Epithelial cell of alveolus of lung (primary cell): ENCODE measurements at places on chromosomes 1 and 21. TPM values are rescaled to one million over a fixed set of nuclear protein-coding genes. Genes with fewer than 3 reads are reported as not detected.

TRIM63 gene
- total RNA-seq: not detected in 2 replicates

C1QTNF12 gene
- total RNA-seq: 0.88 and 1.0 TPM in 2 replicates

RGS5 gene
- 5.2 and 10.5 TPM in 2 replicates for total RNA-seq

FCRLA gene
- total RNA-seq: 2.1 TPM in 1 of 2 replicates, not detected in the other

MSH4 gene
- not detected in 2 replicates for total RNA-seq

EPB41 gene
- 3.4 and 3.5 TPM in 2 replicates for total RNA-seq

LCE1F gene
- total RNA-seq: not detected in 2 replicates

TMEM39B gene
- total RNA-seq: 7.0 and 10.5 TPM in 2 replicates

LRRC8B gene
- 2.0 and 5.8 TPM in 2 replicates for total RNA-seq

OLIG1 gene
- not detected in 2 replicates for total RNA-seq

KPRP gene
- not detected in 2 replicates for total RNA-seq

WDR3 gene
- 12.2 and 14.4 TPM in 2 replicates for total RNA-seq

C2CD4D gene
- total RNA-seq: not detected in 2 replicates

MXRA8 gene
- 281 and 666 TPM in 2 replicates for total RNA-seq

GPR3 gene
- total RNA-seq: 2.2 and 2.8 TPM in 2 replicates

SRM gene
- 41.0 and 78.9 TPM in 2 replicates for total RNA-seq

NUDT17 gene
- total RNA-seq: 0.32 and 5.2 TPM in 2 replicates

CD1E gene
- not detected in 2 replicates for total RNA-seq

IVL gene
- not detected in 2 replicates for total RNA-seq

APCS gene
- not detected in 2 replicates for total RNA-seq

FLG gene
- total RNA-seq: under 0.01 TPM in 1 of 2 replicates, not detected in the other

ATP1A4 gene
- not detected in 2 replicates for total RNA-seq

TMCO4 gene
- 5.0 and 7.8 TPM in 2 replicates for total RNA-seq

ZBTB37 gene
- total RNA-seq: 2.5 and 3.8 TPM in 2 replicates

FOXD3 gene
- total RNA-seq: not detected in 2 replicates

GUCA2A gene
- total RNA-seq: not detected in 2 replicates

FAM151A gene
- total RNA-seq: not detected in 2 replicates

TSTD1 gene
- total RNA-seq: 14.4 and 14.6 TPM in 2 replicates

MCOLN3 gene
- total RNA-seq: under 0.01 TPM in 1 of 2 replicates, not detected in the other

KCTD3 gene
- 26.9 and 44.8 TPM in 2 replicates for total RNA-seq

AADACL4 gene
- total RNA-seq: not detected in 2 replicates

ANKRD34A gene
- total RNA-seq: 0.24 and 1.0 TPM in 2 replicates

AKIRIN1 gene
- 37.8 and 49.1 TPM in 2 replicates for total RNA-seq

TDRKH gene
- 1.1 and 4.1 TPM in 2 replicates for total RNA-seq

DEPDC1 gene
- total RNA-seq: 26.9 and 36.0 TPM in 2 replicates

RWDD3 gene
- 8.1 and 9.3 TPM in 2 replicates for total RNA-seq

ASPM gene
- 14.7 and 21.7 TPM in 2 replicates for total RNA-seq

MYCL gene
- total RNA-seq: 0.32 and 0.52 TPM in 2 replicates

INKA2 gene
- total RNA-seq: 0.72 and 1.8 TPM in 2 replicates

RPTN gene
- not detected in 2 replicates for total RNA-seq

MACO1 gene
- 16.9 and 17.5 TPM in 2 replicates for total RNA-seq

LIN28A gene
- total RNA-seq: not detected in 2 replicates

CFHR5 gene
- total RNA-seq: not detected in 2 replicates

CCT8 gene
- total RNA-seq: 126 and 257 TPM in 2 replicates

SHISAL2A gene
- not detected in 2 replicates for total RNA-seq

PLOD1 gene
- 502 and 516 TPM in 2 replicates for total RNA-seq

FCER1A gene
- not detected in 2 replicates for total RNA-seq

ATP5IF1 gene
- 168 and 335 TPM in 2 replicates for total RNA-seq

LY9 gene
- not detected in 2 replicates for total RNA-seq

CACNA1S gene
- 0.24 TPM in 1 of 2 replicates, not detected in the other for total RNA-seq

S100A12 gene
- not detected in 2 replicates for total RNA-seq

NEK2 gene
- 4.5 and 15.0 TPM in 2 replicates for total RNA-seq

TBX19 gene
- 0.26 and 0.96 TPM in 2 replicates for total RNA-seq

USH2A gene
- not detected in 2 replicates for total RNA-seq

S100A9 gene
- not detected in 2 replicates for total RNA-seq

MFSD2A gene
- total RNA-seq: 0.32 and 10.3 TPM in 2 replicates
